Mucosa of descending colon (tissue), 3 donors: ENCODE measurements at places on chromosomes 5 and 9.

DNA sequence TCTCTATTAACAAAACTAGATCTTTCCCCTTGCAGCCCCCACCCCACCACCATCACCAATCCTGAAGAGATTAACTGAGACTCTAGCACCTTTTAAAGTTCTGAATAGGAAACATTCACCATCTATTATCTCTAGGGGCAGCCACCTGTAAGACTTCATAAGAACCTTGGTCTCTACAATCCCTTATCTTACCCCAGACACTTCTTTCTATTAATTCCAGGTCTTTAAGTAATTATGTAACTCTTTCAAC lies 180.2 kb upstream of the FBXL17 start:
- DNase-seq = no peak

- no peak for DNase-seq
Measured at GRCh38 chr9:70517926-70518610, 103.6 kb upstream of the KLF9 start.

GRCh38 chr5:164498438-164498837 lies 993.0 kb downstream of the MAT2B start:
- no peak for DNase-seq

DNA sequence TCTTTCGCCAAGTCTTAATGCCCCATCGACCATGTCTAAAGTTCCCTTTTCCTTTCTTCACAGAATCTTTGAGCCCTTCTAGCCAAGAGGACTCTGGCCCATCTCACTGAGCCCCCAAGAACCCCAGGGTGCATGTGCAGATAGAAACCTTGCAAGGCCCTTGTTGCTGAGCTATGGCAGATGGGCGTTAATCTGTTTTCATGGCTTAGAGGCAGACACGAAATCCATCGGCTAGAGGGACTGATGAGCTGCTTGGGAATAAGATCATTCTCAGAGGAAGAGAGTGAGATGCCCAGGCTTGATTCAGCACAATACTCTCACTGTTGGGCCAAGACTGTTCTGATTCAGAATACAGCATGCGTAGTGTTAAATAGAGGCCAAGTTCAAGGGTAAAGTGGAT lies 262.5 kb upstream of the C9orf72 start:
- no peak for DNase-seq

GRCh38 chr9:93582550-93582949 lies 6.2 kb downstream of the PHF2 start:
- DNase-seq = no peak

DNA sequence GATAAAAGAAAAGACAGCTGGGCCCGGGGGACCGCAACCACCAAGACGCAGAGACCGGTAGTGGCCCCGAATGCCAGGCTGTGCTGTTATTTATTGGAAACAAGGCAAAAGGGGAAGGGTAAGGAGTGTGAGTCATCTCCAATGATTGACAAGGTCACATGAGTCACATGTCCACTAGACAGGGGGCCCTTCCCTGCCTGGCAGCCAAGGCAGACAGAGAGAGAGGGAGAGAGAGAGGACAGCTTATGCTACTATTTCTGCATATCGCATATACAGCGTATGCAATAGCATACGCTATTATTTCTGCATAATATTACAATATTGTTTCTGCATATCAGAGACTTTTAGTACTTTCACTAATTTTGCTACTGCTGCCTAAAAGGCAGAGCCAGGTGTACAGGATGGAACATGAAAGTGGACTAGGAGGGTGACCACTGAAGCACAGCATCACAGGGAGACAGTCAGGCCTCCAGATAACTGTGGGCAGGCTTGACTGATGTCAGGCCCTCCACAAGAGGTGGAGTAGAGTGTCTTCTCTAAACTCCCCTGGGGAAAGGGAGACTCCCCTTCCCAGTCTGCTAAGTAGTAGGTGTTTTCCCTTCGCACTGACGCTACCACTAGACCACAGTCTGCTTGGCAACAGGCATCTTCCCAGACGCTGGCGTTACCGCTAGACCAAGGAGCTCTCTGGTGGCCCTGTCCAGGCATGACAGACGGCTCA lies 50.3 kb downstream of the RFX3 start:
- peak; percentile 34 for DNase-seq

DNA sequence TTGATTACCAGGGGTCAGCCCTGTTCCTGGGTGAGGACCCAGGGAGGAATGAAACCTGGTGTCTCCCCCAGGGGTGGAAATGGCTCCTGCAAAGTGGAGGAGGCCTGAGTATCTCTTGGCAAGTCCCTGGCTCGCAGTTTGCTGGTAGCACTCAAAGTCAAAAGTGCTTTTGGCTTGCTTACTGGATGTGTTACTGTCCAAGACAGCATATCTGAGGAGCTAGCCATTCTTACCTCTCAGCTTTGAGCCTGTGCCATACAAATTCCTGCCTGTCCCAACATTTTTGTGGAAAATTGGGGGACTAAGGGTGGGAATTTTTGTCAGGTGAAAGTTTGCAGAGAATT lies 9.9 kb downstream of the ZNF618 start:
- no peak for DNase-seq

GRCh38 chr5:153865016-153865415 lies 173.7 kb downstream of the FAM114A2 start:
- DNase-seq = no peak

- DNase-seq = no peak
Measured at GRCh38 chr5:152271420-152271819, 133.7 kb downstream of the NMUR2 start.

DNA sequence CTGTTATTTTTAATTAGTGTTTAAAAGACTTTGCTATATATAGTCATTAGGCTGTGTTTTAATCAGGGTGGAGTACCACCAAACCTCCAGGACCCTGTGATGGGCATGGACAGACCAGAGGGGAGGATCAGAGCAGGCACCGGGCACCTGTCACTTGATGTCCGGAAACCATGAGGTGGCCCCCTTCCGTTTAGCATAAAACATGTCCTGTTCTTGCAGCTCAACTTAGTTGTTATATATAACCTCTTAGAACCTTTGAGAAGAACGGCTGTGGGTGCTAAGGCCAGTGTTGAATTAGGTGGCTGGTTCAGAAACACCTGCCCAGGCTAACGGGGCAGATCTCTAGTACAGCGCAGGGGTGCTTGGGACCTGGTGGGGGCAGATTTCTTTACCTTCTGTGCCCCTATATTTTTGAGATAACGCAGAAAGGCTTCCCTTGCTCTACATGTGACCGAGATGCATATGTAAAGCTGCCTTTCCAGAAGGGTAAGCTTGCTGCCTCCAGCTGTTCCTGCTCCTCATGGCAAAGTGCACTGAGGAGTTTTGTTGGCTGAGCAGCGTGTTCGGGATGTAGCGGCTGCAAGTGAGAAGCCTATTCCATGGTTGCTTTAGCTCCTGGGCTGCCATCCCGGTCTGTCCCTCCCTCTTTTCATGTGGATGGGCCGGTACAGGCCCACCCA lies 255.5 kb downstream of the FANCC start:
- no peak for DNase-seq

- DNase-seq = no peak
Measured at GRCh38 chr9:37031902-37032301, 2.2 kb downstream of the PAX5 start.

GRCh38 chr5:55603922-55604321 lies 69.2 kb upstream of the PLPP1 start:
- DNase-seq = no peak

DNA sequence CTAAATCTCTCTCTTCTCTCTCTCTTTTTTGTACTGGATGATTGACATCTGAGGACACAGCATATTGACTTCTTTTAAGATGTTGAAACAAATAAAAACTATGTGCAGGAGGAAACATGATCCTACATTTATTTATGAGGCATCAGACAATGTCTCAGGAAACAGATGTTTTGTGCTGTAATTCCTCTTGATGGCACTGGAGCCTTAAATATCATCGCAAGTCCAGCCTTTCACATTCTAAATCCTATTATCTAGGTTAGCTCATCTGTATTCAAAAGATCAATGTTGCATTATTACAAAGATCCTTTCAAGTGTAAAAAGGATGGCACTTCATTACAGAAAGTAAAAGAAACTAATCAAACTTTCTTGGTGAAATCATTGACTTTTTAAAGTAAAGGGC lies 63.9 kb downstream of the MAT2B start:
- no peak for DNase-seq

DNA sequence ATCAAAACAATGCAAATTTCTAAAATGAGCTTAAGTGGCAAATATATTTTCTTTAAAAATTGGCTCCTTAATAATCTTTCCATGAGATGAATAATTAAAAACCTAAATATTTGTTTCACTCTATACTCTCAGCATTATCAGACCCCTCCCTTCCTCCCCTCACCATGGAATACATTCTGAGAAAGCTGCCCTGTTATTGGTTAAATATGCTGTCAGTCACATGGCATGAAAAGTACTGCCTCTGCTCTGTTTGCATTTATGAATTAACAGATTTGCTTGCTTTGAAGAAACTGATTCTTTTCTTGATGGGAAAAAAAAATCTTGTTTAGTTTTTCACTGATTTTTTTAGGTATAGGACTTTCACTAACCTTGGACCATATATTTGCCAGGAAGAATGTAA lies 17.0 kb upstream of the RPS23 start:
- no peak for DNase-seq

DNA sequence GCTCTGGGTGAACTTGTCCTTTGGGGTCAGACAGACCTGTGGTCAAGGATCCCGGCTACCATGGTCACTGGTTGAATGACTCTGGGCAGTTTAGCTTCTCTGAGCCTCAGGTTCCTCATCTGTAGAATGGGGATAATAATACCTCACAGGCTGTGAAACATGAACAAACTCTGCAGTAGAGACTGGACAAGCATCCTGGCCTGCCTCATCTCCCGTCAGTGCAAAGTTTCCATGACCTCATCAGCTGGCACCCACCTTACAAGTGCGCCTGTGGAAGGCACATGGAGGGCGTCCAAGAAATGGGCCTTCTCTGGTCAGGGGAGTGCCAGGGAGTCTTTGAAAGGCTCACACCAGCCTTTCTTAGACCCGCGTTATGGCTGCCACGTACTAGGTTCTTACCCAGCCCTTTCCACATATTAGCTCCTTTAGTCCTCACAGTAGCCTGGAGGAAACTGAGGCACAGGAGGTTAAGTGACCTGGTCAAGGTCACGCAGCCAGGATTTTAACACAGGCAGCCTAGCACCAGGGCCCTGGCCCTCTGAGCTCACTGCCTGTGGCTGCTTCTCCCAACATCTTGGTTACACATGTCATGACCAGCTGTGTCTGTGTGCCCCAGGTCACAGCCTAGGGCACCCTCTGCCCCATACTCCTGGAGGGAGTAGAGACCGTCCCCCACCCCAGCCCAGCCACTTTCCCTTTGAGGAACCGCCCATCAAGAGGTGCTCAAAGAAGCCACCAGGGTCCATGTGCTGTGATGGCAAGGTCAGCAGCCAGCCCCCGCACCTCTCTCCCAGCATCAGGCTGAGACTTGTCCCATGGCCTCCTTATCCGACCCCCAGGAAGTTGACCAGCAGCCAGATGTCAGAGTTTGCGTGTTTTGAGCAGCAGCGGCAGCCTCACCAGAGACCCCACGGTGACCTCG lies 39.4 kb upstream of the RPL26L1 start:
- DNase-seq = no peak

DNA sequence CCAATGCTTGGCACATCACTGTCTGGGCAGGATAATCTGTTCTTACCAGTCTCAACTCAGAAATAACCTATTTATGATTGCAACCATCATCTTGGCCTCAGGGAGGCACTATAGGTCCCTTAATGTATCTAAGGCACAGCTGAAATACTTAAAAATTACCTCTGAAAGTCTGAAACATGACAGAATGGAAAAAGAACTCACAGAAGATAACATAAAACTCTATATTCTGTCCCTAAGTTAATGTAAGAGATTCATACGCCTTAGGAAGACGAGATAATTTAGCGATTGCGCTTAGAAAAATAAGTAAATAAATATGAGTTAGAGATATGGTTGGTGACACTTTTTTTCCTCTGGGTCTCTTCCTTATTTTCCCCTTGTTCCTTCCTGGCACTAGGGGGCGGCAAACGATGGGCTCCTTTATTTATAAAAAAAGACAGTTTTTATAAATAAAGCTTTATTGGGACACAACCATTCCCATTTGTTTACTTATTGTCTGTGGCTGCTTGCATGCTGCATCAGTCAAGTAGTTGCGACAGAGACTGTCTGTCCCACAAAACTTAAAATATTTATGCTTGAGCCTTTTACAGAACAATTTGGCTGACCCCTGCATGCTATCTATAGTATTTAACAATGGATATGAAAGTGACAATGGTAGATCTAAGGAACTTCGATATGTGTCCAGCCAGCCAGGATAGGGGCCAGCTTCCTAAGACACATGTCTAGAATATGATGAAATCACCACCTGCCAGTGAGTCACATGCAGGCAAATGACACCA lies 79.6 kb downstream of the PDE4D start:
- DNase-seq = no peak

- DNase-seq = no peak
Measured at GRCh38 chr9:116895961-116896360, 208.9 kb downstream of the TRIM32 start.

DNA sequence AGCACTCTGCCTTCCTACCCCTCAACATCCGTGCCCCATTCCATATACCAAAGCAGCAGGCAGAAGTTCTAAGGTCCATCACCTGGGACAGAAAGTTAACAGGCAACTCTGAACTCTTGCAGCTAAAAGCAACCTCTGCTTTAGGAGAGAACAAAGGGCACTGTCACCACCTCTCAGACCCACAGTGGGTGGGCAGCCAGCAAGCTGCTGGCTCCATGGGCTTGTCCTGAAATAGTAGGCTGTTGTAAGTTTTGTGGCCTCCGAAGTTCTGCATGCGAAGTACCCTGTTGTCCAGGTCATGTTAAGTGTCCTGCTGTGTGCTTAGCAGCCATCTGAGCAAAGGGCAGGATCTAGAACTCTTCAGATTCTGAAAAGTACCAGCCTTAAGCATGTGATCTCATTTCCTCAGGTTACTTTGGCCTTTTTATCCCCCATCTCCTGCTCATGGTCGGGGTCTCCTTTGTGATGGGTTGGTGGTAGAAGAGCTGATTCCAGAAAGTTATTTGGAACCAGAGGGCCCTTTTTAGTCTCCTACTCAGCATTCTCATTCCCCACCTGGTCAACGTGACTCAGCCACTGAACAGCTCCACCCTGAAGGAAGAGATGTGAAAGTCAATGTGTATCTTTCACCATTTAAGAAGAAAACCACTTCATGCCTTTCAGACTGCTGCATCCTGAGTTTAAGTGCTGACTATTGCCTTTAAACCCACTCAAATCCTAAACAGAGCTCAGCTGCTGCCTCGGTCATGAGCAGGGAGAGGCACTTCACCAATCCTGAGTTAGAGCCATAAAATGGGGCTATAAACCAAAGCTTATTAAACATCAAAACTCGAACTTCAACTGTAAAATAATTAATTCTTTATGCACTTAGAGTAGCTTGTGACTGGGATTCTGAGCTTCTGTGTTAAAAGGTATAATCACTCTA lies 121.4 kb downstream of the DPYSL3 start:
- no peak for DNase-seq

- no peak for DNase-seq
Measured at GRCh38 chr5:11903614-11904264, 507 bp downstream of the CTNND2 start.

DNA sequence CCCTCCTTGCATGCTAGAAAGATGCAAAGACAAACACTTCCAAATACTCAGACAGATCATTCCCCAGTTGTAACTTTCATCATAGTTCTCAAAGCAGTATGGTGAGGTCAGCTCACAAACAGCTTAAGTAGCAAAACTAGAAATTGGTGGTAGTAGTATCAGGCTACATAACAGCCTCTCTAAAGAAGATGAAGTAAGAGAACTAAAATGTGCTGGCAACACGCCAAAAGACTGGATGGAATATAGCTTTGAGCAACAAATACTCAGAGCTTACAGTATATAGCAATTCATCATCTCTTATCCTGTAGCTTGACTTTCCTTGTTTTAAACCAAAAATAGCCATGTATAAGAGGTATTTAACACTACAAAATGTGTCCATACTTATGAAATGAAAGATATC lies 7.5 kb downstream of the PFDN1 start:
- DNase-seq = no peak

GRCh38 chr9:93619272-93619775 lies 42.9 kb downstream of the PHF2 start:
- no peak for DNase-seq
